Stromal cell of bone marrow (primary cell): ENCODE measurements at places on chromosomes 6 and 20.
A peak's percentile ranks its signal among the peaks of the same experiment; 100 is the strongest.

DNA sequence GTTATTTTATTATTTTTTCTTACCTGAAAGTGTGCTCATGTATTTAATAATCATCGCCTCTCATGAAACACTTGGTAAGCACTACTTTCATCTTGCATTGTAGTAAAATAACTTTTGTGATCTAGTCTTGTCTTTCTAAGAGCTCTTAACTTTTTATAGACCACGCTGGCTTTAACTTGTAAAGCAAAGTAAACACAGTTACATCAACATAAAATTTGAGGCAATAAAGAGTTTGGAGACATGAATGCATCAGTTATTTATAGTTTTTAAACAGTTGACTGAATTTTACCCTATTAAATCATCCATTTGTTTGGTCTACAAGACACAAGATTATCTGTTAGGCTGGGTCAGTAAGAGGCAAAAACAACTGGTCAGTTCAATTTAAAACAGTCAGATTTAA is 218.5 kb upstream of the KCNQ5 start:
- no peak for DNase-seq

GRCh38 chr6:34239500-34239825 is 2.8 kb downstream of the HMGA1 start:
- DNase-seq: no peak

GRCh38 chr20:11271920-11272594 is 598.3 kb upstream of the JAG1 start:
- no peak for DNase-seq

DNA sequence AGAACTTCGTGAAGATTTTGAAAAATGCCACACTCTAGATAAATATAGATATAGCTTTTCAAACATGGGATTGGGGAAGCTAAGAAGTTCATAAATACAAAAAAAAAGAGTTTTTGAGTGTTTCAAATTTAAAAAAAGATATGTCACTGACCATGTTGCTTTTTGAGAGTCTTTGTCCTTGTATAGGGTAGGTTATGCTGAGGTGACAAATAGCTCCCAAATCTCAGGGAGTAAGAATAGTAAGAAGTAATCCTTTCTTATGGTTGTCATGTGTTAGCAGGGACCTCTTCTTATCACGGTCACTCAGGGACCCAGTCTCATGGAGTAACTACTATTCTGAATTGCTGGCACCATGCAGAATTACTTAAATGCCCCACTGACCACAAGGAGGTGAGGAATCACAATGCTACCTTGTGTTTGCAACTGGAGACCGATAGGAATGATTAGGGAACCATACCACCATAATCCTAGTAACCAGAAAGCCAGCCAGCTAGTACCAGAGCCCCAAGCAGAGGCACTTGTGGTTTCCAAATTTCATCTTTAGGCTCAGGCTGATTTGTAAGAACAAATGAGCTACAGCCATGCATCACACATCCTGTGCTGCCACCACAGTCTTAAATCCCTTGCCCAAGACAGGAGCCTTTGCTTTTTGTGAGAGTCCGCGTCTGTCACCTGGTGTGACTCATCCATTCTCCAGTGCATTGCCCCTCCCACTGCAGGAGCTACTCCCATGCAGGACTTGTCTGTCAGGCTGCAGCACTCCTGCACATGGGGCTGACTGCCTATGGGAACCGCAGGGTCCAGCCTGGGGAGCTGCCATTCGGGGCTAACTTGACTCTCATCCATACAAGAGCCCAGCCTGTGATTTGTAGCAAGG is 42.4 kb upstream of the ADGRF4 start:
- no peak for DNase-seq

DNA sequence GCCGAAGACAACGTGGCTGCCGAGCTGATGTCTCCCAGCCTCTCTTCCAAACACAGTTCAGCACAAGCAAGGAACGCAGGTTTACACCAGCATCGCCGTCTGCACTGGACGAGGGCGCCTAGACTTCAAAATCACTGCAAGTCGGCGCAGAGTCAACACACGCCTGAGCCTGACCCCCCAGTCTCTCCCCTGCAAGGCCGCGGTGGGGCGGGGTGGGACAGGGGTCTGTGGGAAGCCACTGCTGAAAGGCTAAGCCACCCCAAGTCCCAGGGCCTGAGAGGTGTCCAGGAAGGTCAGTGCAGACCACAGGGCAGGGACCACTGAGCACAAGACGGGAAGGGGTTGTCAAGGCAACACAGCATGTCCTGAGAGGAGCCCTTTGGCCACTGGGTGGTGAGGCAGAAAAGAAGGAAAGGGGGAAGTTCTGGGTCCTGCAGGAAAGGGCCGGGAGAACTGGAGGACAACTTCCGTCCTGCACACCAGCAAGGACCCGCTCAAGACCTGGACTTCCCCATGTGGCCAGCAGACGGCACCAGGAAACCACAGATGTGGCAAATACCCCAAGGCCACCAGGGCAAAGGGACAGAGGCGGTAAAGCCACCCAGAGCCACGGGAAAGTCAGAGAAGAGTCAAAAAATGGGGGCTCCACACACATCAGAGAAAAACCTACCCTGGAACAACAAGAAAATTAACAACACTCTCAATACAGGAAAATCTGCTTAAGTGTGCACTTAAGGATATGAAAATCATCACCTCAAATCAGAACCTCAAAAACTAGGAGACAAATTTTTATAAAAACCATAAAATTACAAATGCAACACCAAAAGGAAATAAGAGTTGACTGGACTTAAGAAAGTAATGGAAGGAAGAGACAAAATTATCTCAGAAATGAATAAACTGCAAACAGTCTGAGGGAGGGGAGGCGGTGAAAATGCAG is 84.8 kb downstream of the TAF4 start:
- peak; percentile 7 for DNase-seq

- DNase-seq: no peak
Observed at GRCh38 chr6:129667621-129668020, 42.4 kb downstream of the ARHGAP18 start.
